ENCODE measurements at places on chromosomes 5 and 9.

GRCh38 chr5:74007193-74007592 is 381.2 kb downstream of the ARHGEF28 start:
- DNase-seq, result no peak

- no peak for DNase-seq
These were observed 33.1 kb downstream of the GRAMD2B start for GRCh38 chr5:126456217-126456820.

DNA sequence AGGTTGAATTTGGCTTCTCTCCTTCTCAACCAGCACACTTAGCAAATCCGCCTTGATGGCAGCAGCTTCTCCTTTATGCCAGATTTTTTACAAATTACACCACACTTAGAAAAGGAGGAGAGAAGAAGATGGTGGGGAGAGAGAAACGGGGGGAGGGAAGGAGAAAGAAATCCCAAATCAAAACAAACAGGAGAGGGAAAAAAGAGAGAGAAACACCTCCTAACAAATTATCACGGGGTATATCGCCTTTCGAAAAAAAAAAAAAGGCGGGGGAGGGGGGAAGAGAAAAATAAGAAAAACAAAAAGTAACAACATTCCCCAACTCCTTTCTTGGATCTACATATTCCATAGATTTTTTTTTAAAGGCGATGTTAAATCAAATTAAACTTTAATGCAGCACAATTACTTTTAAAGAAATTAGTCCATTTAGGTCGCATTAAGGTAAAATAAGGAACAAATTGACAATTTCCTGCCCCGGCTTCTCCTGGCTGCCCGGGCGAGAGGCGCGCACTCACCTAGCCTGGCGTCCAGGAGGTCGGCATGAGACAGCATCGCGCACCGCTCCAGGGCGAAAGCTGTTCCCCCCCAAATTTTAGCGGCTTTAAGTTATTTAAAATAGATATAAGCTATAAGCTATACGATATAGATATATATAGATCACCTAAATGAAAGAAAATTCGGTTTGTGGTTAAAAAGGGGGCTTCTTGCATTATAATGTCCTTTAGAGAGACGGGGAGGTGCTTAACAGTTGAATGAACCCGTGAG is at the start of gene OTP:
TSS of gene OTP (minus strand) at position 716 of the 765 bp plus-strand sequence. CDS start at position 552, 164 bp downstream.
- DNase-seq, result no peak

- DNase-seq, result no peak
These were observed 42.4 kb upstream of the TJP2 start for GRCh38 chr9:69131682-69132081.

Measured in T-helper 2 cell treated with Interferon-gamma antibody and Interleukin-4, amounts not matched to agents 5 μg/mL and 100 μg/mL, for 36 hours (primary cell).